ENCODE measurements at places on chromosomes 2 and 18.

DNA sequence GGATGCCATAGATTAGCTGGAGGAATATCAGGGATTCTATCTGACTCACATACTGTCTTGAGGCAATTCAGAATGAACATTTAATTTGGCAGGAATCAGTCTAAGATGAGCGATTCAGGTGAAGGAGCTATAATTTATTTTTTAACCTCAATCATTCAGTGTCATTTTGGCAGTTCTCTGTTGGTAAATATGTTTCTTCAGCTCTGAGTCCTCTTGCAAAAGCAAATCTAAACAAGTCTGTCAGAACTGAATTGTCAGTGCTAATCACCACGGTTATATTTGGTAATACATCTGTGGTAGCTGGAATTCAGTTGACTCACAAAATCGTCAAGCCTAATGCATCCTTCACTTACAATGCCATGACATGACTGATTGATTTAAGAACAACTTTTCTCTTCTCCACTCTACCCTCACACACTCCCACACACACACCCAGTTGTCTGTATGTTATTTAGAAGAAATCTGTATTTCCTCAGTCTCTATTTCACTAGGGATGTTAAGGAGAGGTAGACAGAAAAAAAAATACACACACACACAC is 516.6 kb upstream of the NXPH2 start:
- no peak for DNase-seq

GRCh38 chr2:197460649-197461048 is 7.3 kb downstream of the COQ10B start:
- no peak for DNase-seq

DNA sequence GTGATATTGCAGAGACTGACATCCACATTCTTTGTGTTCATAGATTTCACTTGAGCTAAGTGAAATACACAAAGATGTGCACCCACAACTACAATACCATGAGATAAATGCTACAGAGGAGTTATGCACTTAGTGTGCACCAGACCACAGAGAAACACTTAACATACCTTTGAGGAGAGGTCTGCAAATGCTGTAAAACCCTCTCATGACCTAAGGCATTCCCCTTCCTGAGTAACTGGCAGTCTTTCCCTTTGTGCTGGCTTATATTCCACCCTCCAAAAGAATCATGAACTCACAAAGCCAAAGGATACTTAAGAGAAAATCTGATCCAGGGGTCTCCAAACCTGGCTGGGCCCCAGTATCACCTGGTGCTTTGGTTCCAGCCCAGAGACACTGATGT is 16.2 kb downstream of the NXPH2 start:
- DNase-seq = no peak

- no peak for DNase-seq
Observed at GRCh38 chr2:34979148-34979547, 1376.4 kb upstream of the CRIM1 start.

DNA sequence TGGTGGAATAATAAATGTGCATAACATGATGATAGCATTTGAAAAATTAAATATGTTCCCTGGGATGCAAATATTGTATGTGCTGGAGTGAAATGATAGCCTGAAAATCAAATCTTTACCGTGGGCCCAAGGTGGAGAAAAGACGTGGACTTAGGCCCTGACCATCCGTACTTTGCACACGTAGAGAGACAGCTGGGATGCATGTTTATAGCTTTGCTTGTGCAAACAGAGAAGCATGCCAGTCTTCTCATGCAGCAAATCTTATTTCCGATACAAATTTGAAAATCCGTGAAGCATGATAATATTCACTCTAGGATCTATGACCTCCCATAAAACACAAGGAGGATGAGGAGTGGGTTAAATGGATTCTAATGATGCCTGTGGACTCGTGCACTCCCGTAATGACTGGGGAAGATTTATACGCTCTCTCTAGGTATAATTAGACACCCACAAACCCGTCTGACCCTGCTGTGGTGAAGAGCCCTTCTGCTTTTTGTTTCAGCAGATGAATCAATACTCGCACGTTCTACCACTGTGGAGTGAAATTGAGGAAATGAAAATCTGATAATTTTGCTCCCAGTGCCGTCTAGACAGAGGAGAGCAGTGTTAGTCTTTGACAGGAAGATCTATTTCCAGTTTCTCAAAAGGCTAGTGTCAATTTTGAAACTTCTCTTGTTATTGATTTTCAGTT is 810.3 kb upstream of the SALL3 start:
- DNase-seq = no peak

DNA sequence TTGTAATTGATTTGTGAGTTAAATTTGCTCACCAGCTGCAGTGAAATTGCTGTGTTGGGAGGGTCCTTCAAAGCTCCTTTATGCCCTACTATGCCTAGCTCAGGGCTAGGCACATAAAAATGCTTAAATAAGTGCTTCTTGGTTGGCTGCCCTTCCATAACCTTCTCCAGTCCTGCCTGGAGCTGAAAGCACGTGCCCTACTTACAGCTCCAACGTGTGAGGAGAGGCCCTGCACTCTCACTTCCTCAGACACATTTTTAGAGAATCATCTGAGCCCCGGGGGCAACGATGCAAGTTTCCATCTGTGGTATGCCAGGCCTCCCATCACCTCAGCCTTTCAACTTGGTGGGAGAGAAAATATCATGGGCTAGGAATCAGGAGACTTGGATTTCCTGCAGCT is 202.7 kb downstream of the BCL11A start:
- no peak for DNase-seq

DNA sequence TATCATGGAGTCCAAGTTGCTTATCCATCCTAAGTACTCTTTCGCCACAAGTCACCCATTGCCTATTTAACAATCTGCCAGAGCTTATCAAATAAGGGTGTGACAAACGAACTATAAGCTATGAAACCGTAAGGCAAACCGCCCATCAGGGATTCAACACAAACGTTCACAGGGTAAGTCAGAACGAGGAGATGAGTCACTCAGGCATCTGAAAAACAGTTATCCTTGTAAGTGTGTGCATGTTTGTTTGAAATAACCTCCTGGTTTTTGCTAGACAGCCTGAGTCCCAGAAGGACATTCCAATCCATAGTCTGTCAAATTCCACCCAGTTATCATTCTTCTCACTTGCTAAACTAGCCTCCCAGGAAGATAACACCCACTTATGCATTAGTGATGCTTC is 299.1 kb downstream of the PAX3 start:
- DNase-seq = no peak

- no peak for DNase-seq
Observed at GRCh38 chr18:1018181-1018681, 113.6 kb downstream of the ADCYAP1 start.

DNA sequence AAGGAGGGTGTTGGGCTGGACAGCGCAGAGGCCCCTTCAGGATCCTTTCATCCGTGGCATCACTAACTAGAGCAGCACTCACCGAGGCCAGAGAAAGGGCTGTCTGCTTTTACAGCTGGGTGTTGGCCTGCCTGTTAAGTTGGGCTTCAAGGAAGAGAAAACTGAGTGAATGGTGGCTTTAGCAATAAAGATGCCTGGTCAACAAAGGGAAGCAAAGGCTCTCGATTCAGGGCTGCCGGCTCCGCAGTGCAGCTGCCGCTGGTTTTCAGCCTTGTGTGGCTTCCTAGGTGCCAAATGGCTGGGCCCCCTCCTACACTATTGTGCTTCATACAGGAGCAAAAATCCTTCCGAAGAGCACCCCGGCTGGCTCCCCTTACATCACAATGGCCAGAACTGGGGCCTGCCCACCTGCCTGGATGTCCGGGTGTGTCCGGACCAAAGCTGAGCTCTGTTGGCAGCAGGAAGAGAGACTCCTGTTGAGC is 61.0 kb upstream of the GPR45 start:
- DNase-seq = no peak

DNA sequence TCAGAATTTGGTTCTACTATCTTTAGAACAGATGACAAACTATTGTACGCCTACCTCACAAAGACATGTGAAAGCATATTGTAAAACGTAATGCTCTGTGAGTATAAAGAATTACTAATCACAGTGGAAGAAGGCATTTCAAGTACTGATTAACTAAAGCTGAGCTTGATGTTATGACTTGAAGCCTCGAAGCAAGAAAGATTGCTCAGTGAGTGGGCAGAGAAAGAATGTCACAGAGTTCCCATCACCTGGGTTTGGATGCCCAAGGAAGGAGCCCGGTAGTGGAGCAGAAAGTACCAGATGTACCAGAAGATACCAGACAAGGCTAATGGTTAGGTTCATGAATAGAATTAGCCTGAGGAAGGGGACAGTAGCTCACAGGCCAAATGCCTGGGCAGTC is 39.5 kb upstream of the FAM110C start:
- DNase-seq = no peak

DNA sequence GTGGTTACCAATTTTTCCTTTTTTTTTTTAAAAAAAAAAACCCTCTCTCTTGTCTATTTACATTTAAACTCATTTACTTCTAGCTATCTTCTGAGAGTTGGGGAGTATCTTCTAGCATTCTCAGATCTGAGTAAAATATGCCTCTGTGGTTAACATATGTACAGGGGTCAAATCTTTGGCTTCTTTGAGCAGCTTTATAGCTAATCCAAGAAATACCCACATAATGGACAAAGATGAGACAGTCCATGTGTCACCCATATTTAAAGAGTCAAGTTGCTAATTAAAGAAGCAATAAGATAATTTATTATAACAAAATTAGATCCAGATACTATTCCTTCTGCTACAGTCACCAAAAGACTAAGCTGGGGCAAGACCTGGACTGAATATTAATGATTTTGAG is 139.0 kb upstream of the HNRNPA3 start:
- no peak for DNase-seq

DNA sequence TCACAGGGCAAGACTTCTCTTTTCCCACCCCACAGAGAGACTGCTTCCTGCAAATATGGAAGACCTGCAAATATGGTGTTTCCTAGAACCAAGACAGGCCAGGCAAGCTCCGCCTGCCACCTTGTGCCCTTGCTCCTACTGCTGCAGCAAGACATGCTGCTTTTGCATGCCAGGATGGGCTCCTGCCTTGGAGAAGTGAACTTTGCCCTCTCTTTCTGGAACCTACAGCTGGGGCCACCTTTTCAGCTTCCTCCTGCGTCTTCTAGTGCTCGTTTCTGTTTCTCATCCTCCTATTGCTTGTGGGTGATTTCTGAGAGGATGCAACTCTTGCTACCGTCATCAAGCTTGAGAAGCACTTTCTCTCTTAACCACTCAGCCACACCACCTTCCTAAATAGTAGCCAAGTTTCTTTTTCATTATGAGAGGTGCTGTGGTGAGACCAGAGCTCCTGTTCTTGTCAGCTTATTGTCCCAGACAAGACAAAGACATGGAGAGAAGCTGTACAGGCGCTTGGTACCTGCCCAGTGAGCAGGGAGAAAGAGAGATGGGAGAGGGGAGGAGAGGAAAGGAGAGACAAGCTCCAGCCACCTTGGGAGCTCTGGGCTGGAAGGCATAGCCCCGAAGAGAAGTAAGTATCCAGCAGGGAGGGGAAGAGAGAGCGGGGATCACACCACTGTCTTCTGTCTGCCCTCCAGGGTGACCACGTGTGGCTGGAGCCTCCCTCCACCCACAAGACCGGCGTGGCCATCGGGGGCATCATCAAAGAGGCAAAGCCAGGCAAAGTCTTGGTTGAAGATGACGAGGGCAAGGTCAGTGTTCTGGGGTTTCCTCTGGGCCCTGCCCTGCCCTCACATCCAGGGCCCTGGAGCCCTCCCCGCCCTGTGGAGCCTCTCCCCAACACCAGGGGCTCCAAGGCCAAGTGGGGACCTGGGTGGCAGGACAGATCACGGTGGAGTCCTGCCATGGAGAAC is 28.3 kb downstream of the MYO7B start:
- no peak for DNase-seq
